ENCODE measurements at places on chromosomes 5 and 9.

DNA sequence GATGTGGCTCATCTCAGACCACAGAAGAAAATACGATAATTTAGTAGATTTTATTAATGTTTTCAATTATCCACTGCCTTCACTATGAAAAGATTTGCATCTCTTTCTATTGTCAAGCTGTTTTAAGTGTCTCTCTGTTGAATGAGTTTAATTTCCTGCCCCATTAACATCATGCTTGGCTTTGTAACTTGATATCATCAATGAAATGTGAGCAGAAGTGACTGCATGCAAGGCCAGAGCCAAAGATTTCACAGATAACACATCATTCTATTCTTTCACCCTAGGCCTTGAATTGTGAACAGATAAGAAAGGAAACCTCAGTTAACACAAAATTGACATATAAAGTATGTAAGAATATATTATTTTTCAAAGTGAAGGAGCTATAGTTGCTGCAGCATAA is 986.4 kb upstream of the CDH18 start:
- DNase-seq: no peak

- DNase-seq: no peak
Measured at GRCh38 chr9:132040246-132040645, 39.4 kb downstream of the MED27 start.

- no peak for DNase-seq
Measured at GRCh38 chr5:122863240-122863639, 17.8 kb downstream of the SNX24 start.

- DNase-seq: no peak
Measured at GRCh38 chr5:54845567-54845941, 139.8 kb downstream of the ESM1 start.

DNA sequence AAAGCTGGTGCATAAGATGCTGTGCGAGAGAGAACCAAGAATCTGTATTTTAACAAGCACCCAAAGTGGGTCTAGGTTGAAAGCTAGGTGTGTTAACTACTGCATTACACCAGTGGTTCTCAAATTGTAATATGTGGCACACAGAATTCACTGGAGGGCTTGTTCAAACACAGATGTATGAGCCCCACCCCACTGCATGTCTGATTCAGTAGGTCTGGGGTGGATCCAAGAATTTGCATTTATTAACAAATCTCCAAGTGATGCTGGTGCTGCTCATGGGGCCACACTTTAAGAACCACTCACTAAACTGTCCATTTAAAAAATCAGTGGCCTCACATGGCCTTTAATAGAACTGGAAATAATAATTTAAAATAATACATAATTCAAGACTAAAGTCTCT is 40.4 kb downstream of the LPAR1 start:
- no peak for DNase-seq

DNA sequence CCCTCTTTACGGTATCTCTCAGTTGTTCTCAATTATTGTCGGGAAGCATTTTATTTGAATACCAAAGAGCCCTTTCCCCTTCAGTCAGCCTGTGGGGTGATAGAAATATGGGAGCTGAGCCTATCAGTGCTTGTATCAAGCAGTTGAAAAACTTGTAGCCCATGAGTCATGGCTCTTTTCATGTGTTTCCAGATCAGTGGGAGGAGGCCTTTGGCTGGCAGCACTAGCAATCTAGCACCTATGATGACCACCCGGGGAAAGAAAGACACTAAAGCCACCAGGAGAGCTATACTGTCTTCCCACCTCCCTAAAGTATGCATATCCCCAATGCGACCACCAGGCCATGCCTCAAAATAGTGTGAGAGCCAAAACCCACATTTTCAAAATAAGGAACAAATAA is 696.9 kb upstream of the C9orf72 start:
- DNase-seq: no peak

- no peak for DNase-seq
Measured at GRCh38 chr5:88881571-88881971, 1.4 kb downstream of the MEF2C start.

GRCh38 chr5:155004138-155004744 is 9.3 kb upstream of the KIF4B start:
- no peak for DNase-seq

- DNase-seq: no peak
Measured at GRCh38 chr5:116011046-116011445, 21.2 kb upstream of the ARL14EPL start.

DNA sequence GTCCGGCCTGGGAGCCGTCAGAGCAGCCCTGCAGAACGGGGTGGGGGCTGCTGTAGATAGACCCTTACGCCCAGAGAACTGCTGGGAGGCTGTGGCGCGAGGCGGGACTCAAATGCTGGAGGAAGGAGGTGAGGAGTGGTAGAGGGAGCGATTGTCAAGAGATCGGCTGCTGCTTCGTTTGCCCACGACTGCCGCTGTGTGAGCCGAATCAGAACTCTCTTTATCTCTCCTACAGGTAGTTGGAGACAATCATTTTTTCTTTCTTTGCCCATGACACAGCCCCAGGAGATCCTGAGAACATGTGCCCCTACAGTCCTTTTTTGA is 456 bp downstream of the ZNF79 start:
- no peak for DNase-seq

GRCh38 chr9:19186232-19186631 is 44.3 kb upstream of the DENND4C start:
- DNase-seq: no peak

DNA sequence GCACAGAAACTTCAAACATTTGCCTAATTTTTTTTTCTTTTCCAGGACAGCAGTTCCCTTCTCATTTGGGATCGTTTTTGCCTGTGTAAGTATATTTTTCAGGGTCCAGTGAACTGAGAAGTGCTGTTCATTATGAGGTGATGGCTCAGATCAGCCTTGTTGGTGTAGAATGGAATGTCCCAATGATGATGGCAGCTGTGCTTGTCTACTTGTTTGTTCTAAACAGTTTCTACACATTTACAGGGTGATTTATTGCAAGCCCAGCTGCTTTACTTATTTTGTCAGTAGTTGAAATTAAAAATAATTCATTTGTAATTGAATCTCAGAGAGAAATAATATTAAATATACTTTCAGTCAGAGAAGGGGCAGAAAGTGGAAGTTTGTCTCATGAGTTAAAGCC is 337.6 kb upstream of the SEMA6A start:
- DNase-seq: no peak

DNA sequence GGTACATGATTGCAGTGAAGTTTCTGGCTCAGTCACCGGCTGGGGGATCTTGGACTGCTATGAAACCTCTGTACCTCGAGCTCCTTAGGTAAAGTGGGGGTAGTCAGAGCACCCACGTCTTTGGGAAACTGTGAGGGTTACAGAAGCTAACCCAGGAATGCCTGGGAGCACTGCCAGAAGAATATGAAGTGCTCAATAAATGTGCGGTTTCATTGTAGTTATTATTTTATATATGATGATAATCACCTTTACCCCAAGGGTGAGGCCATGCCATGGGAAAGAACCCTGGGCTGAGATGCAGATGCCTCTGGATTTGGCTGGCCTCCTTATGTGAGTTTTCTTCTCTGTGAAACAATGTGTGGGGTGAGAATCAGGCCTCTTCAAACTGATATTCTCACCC is 3.7 kb downstream of the NPR3 start:
- DNase-seq: no peak

GRCh38 chr9:137447722-137448601 is 6.8 kb upstream of the ENTPD8 start:
- DNase-seq: no peak

DNA sequence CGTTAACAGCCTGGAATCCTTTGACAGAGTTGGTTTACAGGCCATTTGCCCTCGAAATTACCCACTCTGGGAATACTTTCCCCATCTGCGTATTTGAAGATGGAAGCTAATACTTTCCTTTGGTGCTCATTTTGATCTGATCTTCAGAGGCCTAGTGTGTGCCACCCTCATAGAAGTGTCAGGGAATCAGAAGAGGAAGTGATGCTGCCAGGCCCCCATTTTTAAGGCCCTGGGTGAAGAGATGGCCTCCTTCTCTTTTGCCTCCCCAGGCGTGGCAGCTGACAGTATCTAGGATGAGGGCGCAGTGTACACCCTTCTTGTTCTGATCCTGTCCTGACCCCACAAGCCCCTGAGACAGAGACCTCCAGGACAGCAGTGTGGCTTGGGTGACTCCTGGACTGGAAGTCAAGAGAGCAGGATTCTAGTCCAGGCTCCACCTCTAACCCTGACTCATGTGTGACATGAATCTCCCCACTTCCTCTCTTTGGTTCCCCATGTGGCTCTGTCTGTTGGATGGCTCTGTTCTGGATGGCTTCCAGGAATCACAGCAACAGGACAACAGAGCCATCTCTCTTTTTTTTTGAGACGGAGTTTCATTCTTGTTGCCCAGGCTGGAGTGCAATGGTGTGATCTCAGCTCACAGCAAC is 27.8 kb downstream of the CSF1R start:
- no peak for DNase-seq

Measured in D341Med (cell line).